ENCODE measurements at places on chromosomes 3 and 15.

DNA sequence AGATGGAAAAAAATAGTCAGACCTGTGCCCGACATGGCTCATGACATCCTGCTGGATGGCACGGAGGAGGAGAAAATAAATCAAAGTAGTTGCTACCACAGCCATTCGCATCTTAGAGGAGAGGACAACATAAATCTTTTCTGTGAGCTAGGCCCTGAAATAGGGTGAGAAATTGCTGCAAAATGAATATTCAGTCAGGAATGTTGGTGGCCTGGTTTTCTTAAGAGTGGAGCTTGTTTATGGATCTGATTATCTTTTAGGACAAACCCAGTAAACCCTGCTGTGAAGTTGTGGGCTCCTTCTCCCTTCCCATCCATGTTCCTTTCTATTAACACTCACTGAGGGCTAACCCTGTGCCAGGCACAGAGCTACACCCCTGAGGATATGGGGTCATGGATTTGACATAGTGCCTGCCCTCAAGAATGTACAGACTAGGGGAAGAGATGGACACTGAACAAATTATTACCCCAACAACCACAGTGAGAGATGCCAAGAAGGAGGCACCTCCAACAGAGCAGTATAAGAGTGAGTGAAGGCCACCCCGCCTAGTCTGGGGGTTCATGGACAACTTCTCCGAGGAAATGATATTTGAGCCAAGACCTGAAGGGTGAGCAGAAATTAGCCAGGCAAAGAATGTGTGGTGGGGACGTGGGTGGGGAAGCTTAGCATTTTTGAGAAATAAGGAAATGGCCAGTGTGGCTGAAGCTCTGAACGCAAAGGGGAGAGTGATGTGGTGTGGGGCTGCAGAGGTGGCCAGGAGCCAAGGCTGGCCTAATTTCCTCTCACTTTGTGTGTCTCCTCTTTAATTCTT lies 68.9 kb upstream of the ARL8B start:
- peak; percentile 30 for DNase-seq

- DNase-seq: no peak
Measured at GRCh38 chr15:22780267-22780666, 6.2 kb upstream of the NIPA1 start.

GRCh38 chr15:70770863-70771262 lies 7.5 kb upstream of the UACA start:
- DNase-seq: no peak

- DNase-seq: no peak
Measured at GRCh38 chr3:152146461-152146860, 122.3 kb upstream of the MBNL1 start.

GRCh38 chr15:101528917-101529299 lies 39.4 kb upstream of the PCSK6 start:
- DNase-seq: no peak

DNA sequence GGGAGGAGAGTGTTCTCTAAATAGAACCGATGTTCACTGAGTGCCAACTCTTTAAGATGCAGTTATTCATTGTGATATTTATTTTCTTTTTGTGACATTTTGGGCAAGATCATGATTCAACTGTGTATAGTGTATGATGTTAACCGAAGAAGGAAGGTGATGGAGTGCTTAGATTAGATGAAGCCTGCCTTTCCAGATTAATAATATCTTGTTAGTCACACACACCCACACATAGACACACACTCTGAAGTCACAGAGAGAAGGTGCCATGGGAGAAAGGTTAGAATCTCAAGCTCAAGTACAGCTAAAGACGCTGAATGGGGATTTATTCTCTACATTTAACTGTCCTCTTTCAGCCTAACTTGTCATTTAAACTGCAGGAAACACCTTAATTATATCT lies 77.0 kb downstream of the SLC9A9 start:
- DNase-seq: no peak

DNA sequence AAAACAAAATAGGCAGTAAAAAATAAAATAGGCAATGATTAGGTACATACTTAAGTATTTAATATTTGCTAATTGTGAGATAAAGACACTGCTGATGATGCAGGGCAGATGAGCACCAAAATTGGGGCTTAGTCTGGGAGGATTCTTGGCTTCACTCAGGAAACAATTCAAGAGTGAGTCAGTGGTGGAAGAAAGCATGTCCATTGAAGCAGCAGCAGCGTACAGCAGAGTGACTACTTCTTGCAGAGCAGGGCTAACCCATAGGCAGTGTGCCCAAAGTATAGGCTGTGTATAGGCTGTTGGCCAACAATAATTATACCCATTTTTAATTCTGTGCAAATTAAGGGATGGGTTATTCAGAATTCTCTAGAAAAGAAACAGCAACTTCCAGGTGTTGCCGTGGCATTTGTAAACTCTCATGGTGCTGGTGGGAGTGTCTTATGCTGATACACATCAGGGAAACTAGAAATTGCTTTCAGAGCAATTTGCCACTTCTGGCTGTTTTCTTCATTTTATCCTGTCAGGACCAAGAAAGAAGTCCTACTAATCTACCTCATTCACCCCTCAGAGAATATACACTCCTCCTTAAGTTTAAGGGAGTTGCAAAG lies 317.3 kb upstream of the NAALADL2 start:
- DNase-seq: no peak

- no peak for DNase-seq
Measured at GRCh38 chr3:115498421-115498820, 124.9 kb upstream of the GAP43 start.

DNA sequence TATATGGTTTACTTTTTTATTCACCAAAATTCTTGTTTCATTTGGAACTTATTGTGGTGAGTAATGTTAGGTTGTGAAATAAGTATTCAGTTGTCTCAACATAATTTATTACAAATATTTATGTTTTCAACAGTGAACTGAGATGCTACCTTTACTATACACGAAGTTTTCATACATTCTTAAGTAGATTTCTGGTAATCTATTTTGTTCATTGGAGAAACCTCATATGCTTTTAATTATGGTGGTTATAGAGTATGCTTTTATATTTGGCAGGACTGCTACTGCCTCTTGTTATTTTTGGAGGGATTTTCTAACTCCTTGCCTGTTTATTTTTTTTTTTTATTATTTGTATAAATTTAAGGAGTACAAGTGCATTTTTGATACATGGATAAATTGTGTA lies 253.1 kb downstream of the NLGN1 start:
- no peak for DNase-seq

GRCh38 chr3:38117748-38118420 lies 19.0 kb downstream of the ACAA1 start:
- peak; percentile 18 for DNase-seq

DNA sequence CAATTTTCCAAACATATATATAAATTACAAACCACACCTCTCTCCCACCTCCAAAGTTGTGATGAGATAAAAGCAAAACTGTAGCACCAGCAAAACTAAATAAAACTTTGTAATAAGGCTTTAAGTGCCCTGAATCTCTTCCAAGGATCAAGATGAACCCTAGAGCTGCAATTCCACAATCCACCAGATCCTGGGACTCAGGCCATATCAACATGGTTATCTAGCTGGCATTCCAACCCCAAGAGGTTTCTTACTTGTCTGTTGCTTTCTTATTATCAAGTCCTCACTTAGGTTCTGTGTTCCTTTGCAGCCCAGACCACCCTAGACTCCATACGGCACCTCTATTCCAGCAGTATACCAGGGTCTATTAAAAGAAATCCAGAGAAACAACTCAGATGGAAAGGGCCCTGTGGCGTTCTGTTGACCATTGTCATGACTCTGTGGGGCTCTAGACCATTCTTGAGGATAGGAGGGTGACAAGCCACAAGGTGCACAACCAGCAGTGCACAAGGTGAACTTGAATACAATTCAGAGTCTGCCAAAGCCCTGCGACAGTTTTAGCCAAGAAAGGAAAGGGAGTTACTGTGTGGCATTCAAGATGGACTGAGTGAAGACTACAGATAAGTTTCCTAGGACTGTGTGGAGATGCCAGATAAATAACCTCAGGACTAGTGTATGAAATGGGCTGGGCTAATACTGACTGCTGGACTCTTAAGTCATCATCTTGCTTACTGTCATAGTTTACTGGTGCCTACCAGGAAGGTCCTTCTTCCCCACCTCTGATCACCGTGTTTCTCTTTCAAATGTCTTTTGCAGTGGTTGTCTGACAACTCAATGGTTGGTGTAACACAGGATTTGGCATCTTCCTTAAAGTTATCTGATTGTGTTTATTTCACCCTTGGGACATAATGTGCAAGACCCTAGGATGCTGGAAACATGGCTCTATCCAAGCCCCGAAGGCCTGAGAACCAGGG lies 27.2 kb downstream of the ACKR2 start:
- DNase-seq: no peak

- DNase-seq: no peak
Measured at GRCh38 chr3:21447476-21448151, 303.4 kb downstream of the ZNF385D start.

- DNase-seq: no peak
Measured at GRCh38 chr15:36803773-36804172, 224.3 kb downstream of the CDIN1 start.

- no peak for DNase-seq
Measured at GRCh38 chr3:28645149-28645548, 296.5 kb upstream of the AZI2 start.

DNA sequence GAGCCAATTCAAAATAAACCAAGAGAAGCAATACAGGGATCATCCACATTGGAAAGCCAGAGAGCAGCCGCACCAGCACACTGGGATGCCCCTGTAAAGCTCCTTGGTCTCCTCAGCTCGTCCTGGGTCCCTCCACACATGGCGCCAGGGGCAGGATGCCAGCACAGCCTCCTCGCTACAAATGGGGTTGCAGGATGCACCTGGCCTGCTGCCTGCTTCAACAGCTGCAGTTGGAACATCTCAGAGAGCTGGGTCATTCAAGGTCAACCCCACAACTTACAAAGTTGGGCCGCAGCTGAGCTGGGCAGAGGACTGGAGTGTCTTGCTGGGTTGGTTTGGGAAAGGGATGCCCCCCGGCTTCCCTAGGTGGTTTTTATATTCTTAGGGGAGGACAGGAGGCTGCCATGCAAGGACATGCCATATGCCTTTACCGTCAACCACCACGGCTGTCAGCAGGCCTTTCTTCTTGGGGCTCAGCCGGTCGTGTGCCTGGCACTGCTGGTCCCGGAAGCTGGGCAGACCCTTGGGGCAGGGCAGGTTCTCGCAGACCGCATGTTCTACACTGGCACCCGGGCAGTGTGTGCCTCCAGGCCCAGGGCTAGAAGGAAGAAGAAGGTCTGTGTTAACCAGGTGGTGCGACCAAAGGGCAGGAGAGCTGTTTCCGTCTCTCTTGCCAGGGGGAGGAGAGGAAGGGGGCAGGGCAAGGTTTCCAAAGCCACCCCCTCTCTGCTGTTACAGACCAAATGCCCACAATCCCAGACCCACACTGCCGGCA lies 225.2 kb downstream of the ADAMTS17 start:
- DNase-seq: no peak

DNA sequence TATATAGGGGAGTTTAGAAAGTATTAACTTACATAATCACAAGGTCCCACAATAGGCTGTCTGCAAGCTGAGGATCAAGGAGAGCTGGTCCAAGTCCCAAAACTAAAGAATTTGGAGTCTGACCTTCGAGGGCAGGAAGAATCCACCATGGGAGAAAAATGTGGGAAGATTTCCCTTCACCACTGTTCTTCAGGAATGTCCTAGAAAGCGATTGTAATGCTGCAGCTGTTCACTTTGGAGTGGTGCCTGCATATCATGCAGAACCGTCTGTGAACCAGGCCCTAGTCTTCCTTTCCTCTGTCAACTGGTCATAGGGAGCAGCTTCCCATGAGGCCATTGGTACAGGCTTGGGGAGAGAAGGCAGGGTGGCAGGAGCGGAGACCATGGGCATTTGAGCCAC lies 497.9 kb upstream of the ARPP21 start:
- no peak for DNase-seq

- DNase-seq: peak; percentile 67
Measured at GRCh38 chr3:152026033-152026556, 152.7 kb downstream of the SUCNR1 start.

GRCh38 chr3:196596355-196596754 lies 27.9 kb downstream of the FBXO45 start:
- no peak for DNase-seq

DNA sequence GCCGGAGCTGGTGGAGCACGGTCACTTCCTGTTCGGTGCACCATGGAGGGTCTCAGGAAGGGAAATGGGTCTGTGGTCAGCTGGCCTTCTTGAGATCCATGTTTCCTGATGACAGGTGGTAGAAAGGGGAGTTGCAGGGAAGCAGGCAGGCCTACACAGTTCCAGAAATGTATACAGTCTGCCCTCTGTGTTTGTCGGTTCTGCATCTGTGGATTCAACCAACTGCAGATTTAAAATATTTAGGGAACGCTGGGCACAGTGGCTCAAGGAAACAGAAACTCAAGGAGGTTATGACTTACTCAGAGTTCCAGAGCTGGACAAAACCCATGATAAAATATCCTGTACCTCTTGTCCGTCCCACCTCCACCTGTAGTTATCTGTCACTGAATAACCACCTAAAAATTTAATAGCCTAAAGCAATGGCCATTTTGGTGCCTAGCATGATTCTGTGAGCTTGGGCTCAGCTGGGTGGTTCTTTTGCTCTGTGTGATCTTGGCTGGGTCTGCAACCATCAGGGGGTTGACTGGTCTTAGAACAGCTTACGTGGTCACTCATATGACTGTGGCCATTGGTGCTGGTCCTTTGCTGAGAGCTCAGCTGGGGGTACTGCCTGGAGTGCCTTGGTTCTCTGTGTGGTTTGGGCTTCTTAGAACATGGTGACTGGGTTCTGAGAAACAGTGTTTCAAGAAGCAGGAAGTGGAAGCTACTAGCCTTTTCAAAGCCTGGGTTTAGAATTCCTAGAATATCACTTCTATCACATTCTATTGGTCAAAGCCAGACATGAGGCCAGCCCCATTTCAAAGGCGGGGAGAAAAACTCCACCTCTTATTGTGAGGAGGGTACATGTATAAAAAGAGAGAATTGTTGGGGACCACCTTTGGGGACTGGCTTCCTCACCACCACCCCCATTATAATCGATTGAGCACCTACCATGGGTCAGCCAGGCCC lies 239.7 kb upstream of the BHLHE40 start:
- no peak for DNase-seq

DNA sequence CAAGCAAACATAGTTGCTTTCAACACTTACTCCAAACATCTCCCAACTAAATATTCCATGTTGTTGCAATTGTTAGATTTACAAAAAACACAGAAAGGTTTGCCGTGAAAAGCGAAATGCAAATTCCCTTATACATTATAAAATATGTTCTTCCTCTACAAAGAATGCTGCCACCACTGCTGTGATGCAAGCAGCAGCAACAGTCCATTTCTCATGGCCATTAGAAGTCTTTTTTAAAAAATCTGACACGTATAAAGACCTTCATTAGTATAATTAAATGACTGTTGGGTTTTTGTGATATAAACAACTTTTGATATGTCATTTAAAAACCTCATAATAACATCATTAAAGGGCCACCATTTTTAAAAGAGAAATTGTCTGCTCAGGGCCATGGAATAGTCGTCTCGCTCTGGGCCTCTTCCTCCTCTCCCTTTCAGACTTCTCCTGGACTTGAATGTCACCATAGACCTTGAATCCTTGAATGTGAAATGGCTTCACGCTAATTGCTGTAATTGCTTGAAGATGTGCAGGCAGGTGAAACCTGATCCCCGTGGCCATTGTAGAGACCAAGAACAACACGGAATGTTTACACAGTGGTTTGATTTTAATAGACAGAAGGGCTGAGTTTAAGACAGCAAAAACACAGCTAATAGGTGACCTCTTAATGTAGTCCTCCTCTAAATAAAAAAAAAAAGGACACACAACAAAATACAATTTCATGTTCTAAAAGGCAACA lies 450.4 kb downstream of the FOXP1 start:
- no peak for DNase-seq

Data from stromal cell of bone marrow (primary cell).